ENCODE measurements at places on chromosomes 6 and 20. TPM values are rescaled to one million over a fixed set of nuclear protein-coding genes. Genes with fewer than 3 reads are reported as not detected.

Gene NTSR1
- 1.3 TPM for total RNA-seq

Gene HLA-G
- not detected for total RNA-seq

Gene CYP21A2
- total RNA-seq, result not detected

Gene IYD
- total RNA-seq, result not detected

Gene PRSS35
- total RNA-seq, result 1.6 TPM

Gene FKBP1C
- total RNA-seq, result 2.5 TPM

Gene GRM1
- total RNA-seq, result 33.0 TPM

Gene SDCBP2
- 27.1 TPM for total RNA-seq

Gene SAPCD1
- 1.5 TPM for total RNA-seq

Gene MATN4
- not detected for total RNA-seq

Gene RAB32
- 4.9 TPM for total RNA-seq

Gene BPIFB2
- not detected for total RNA-seq

Gene HAO1
- not detected for total RNA-seq

Gene SNX14
- total RNA-seq, result 91.2 TPM

Gene CLIC5
- total RNA-seq, result 7.4 TPM

Gene PRSS16
- total RNA-seq, result 4.5 TPM

Gene CSNK2A1
- total RNA-seq, result 110 TPM

Gene CST1
- not detected for total RNA-seq

Gene FNDC1
- 0.10 TPM for total RNA-seq

Gene LPA
- total RNA-seq, result 4.2 TPM

Gene DTD1
- 39.5 TPM for total RNA-seq

Gene SPEF1
- 4.0 TPM for total RNA-seq

Gene BACH2
- 16.7 TPM for total RNA-seq

Gene PTK6
- 0.35 TPM for total RNA-seq

All from dorsolateral prefrontal cortex (tissue), 122 donors.